ENCODE measurements at places on chromosomes 7 and 10. TPM values are rescaled to one million over a fixed set of nuclear protein-coding genes. Genes with fewer than 3 reads are reported as not detected.

SPDYE8 gene
- total RNA-seq = not detected

PDE6C gene
- total RNA-seq = not detected

BTBD16 gene
- not detected for total RNA-seq

GPER1 gene
- 4.6 TPM for total RNA-seq

ZNF488 gene
- total RNA-seq = not detected

HECW1 gene
- 2.2 TPM for total RNA-seq

OIT3 gene
- not detected for total RNA-seq

SHTN1 gene
- 20.4 TPM for total RNA-seq

LDB1 gene
- 15.8 TPM for total RNA-seq

GRM3 gene
- total RNA-seq = not detected

AGMO gene
- total RNA-seq = 2.7 TPM

STEAP1 gene
- total RNA-seq = 52.0 TPM

TFEC gene
- 9.2 TPM for total RNA-seq

SSC4D gene
- 5.1 TPM for total RNA-seq

AEBP1 gene
- total RNA-seq = 90.2 TPM

MEPCE gene
- total RNA-seq = 28.6 TPM

MMD2 gene
- total RNA-seq = not detected

CYP3A7 gene
- not detected for total RNA-seq

SPDYE5 gene
- not detected for total RNA-seq

GIMAP7 gene
- 22.5 TPM for total RNA-seq

DOCK4 gene
- 44.3 TPM for total RNA-seq

KCP gene
- 0.16 TPM for total RNA-seq

C10orf67 gene
- not detected for total RNA-seq

GPR85 gene
- 0.88 TPM for total RNA-seq

PLEKHS1 gene
- 0.17 TPM for total RNA-seq

IFIT1B gene
- total RNA-seq = not detected

STOX1 gene
- total RNA-seq = 5.7 TPM

SH2D4B gene
- 0.49 TPM for total RNA-seq

TMEM273 gene
- total RNA-seq = 18.5 TPM

TCAF2 gene
- 0.98 TPM for total RNA-seq

SRRM3 gene
- 2.4 TPM for total RNA-seq

CPN1 gene
- not detected for total RNA-seq

C10orf90 gene
- not detected for total RNA-seq

C10orf105 gene
- 0.19 TPM for total RNA-seq

CNPY1 gene
- total RNA-seq = not detected

NOS3 gene
- 11.3 TPM for total RNA-seq

NPC1L1 gene
- total RNA-seq = not detected

OPN1SW gene
- total RNA-seq = not detected

STRIP2 gene
- total RNA-seq = 0.68 TPM

COL28A1 gene
- 3.2 TPM for total RNA-seq

WEE2 gene
- not detected for total RNA-seq

PRF1 gene
- total RNA-seq = 4.2 TPM

AFAP1L2 gene
- 5.9 TPM for total RNA-seq

LRRC17 gene
- 4.2 TPM for total RNA-seq

GARIN1A gene
- 1.7 TPM for total RNA-seq

MYO3A gene
- total RNA-seq = not detected

TAS2R3 gene
- total RNA-seq = 1.9 TPM

HOXA4 gene
- 1.5 TPM for total RNA-seq

DLX6 gene
- total RNA-seq = not detected

ENTPD7 gene
- 2.4 TPM for total RNA-seq

C7orf33 gene
- not detected for total RNA-seq

NXPH1 gene
- total RNA-seq = not detected

NUTM2A gene
- total RNA-seq = 0.66 TPM

GATAD1 gene
- 42.9 TPM for total RNA-seq

TRAPPC14 gene
- total RNA-seq = 6.2 TPM

PLAU gene
- total RNA-seq = 11.2 TPM

PAX4 gene
- not detected for total RNA-seq
